Stimulated activated naive CD4-positive, alpha-beta T cell treated with Interleukin-2 at 50 U/mL for 16 hours (primary cell): ENCODE measurements at places on chromosomes 1 and 21.

DNA sequence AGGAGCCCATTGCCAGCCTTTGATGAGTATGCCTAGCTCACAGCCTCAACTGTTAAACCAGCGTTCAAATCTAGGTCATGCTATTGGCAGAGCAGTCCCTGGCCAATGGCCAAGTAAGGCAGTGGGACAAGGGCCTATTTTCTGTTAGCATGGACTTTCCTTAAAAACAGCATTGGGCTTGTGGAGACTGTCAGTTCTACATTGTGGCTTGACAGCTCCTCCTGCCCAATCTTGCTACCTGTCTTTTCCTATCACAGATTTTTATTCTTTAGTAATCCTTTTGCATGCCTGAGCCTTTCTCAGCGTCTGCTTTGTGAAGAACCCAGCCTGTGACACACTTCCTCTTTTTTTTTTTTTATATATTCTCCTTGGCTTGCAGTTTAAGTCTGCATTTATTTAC lies 56.4 kb downstream of the DIP2A start:
- DNase-seq: no peak

- DNase-seq: no peak
Measured at GRCh38 chr1:169610108-169610507, 19.8 kb downstream of the SELP start.

DNA sequence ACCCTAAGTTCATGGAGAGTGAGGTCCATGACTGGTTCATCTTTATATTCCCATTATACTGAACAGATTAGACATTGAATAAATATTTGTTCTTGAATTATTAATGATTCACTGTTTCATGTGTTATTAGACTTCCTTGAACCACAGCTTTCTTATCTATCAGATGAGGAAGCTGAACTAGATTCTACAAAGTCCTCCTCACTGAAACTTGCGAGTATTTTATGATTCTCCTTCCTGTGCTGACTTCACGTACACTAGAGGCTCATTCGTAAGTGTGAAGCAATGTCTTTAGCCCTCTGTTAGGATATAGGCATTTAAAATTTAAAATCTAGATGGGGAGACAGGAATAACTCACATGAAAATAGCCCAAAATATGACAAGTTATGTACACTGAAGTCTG lies 95.6 kb upstream of the IRF2BP2 start:
- no peak for DNase-seq

DNA sequence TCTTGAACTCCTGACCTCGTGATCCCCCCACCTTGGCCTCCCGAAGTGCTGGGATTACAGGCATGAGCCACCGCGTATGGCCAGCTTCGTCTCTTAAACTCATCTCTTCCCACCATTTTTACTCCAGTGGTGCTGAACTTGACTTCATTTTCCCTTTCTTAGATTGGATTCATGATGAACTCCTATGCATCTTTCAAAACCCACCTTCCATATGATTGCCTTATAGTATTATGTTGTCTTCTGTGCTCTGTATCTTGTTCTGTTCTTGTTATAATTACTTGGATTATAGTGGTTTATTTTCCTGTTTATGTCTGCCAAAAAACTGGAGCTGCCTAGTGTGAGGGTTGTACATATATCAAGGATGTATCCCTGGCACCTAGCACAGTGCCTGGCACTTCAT lies 110.8 kb upstream of the GADD45A start:
- DNase-seq: no peak

DNA sequence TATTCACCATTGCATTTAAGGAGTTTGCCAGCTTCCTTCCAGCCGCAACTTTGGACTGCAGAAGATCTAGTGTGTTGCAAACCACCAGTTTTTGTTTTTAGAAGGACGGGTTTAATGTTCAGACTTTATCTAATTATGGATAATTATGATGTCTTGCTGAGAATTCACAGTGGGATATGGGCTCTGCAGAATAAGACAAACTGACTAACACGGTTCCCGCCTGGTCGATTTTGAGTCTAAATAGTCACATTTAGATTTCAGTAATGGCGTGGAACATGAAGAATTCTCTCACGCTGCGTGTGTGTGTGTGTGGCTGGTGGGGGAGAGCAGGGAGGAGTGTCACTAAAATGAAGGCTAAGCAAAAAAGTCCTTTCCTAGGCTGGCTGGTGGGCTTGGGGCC lies 48.5 kb upstream of the DMRTB1 start:
- DNase-seq: no peak

DNA sequence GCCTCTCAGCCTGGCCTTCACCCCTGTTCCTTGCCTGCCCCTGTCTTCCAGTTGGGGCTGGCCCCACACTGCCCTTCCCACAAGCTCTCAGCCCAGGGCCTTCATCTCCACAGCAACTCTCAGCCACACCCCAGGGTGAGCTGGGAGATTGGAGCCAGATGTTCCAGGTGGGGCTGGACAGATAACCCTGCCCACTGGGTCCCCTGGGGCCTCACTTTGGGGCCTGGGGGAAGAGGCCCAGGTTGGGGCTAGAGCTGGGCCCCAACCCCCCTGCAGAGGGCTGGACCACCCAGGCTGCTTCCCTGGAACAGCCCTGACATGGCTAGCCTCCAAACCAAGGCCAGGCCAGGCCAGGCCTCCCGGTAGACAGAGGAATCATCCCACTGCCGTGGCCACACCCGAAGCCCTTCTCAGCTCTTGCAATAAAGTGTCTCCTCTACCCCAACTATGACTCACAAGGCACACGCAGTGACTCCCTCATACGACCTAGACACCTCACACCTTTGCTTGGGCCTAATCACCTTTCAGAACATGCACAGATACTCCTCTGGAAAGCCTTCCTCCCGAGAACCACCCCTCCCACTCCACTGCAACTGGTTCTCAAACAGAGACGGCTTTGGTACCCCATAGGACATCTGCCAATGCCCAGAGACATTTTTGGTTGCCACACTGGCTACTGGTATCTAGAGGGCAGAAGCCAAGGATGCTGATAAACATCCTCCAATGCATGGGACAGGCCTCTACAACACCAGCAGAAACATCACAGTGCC lies 22.2 kb downstream of the SLC2A1 start:
- peak; percentile 52 for DNase-seq

GRCh38 chr1:201713086-201713810 lies 115.7 kb upstream of the IPO9 start:
- DNase-seq: no peak

DNA sequence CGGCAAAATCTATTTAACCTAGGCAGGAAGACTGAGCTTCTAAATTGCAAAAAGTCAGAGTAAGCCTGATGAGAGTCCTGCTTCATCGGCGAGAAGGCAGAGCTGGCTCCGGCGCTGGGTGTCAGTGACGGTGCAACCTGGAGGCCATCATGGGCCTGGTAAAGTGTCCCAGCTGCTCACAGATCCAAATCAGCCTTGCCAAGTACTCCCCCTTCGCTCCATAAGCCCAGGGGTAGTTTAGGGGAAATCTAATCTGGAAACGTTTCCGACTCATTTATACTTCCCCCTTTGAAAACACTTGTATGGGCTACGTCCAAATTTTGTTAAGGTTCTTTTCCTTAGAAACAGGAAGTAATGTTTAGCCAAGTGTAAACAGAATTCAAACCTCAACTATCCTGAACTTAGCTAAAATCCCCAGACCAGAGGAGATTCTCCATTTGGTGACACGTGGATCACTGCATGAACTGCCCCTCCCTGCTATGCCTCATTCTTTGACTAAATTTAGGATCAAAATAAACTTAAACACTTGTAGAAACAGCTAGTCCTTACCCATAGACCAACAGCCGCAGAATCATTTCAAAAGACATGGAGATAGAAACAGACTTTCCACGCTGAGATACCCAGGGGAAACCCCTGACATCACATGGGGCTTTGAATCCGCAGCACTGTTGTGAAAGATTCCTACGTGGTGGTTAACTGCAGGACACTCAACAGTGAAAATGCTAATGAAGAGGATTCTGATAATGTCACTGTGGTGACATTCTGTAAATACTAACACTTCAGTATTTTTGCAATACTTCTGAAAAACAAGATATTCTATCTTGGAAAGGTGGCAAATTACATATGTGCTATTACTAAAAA lies 172.7 kb downstream of the TGFBR3 start:
- DNase-seq: peak; percentile 51

- no peak for DNase-seq
Measured at GRCh38 chr1:63691701-63692425, 82.0 kb upstream of the ROR1 start.

DNA sequence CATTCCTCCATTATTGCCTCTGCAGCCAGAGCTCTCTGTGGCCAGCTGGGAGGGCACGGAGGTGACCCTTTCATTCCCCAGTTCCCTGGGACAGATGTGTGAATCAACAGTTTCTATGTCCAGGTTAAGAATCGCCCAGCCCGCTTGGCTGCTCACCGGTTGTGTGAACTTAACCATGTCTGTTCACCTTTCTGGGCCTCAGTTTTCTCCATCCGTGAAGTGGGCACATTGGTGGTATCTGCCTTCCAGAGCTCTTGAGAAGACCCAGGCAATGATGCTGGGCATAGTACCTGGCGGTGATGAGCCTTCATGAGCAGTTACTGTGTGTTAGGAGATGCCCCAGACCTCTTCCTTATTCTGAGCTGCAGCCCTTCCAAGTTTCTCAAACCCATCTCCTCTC lies 238.3 kb downstream of the MATN1 start:
- DNase-seq: no peak

DNA sequence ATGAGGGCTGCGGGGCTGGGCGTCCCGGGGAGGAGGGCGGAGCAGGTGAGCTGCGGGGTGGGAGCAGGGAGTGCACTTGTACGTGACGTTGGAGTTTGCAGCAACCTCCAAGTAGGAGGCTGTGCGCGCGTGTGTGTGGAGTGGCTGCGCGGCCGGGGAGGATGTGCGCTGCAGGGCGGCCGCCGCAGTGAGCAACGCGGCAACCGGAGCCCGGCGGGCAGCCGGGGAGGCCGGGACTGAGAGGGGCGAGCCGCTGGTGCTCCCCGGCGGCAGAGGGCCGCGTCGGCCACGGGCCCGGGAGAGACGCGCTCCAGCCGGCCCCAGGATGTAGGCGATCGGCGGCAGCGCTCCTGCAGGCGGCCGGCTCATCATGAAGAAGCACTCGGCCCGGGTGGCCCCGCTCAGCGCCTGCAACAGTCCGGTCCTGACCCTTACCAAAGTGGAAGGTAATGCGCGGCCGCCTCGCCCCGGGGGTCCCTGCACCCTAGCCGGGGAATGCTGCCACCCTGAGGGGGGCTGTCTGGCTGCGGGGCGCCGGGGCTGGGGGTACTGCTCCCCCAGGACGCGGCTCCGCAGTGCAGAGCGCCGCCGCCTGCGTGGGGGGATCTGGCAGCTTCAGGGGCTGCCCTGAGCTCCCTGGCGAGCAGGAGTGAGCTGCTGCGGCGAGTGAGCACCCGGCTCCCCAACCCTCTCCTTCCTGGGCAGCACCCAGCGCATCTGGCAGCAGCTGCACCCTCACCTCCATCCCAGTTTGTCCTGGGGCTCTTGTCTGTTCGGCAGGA lies 158.9 kb upstream of the COA6 start:
- peak; percentile 26 for DNase-seq

DNA sequence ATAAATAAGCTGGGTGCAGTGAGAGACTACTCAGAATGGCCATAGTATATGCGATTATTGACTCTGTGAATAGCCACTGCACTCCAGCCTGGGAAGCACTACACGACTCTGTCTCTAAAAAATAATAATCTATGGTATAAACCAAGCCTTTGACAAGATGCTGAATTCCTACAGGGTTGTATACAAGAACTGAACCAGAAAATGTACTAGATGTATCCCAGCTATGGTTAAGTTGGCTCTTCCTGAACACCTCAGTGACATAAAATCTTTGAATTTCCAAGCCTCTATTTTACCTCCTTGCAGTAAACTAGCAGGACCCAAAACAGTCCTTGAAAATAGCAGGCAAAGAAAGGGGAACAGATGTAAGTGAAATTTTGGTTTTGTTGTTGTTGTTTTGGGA lies 32.5 kb downstream of the PTP4A2 start:
- no peak for DNase-seq

GRCh38 chr1:151711951-151712350 lies 4.7 kb downstream of the CELF3 start:
- no peak for DNase-seq

- DNase-seq: no peak
Measured at GRCh38 chr21:41610042-41610839, 102.3 kb upstream of the TMPRSS2 start.

GRCh38 chr1:84959294-84959693 lies 37.6 kb downstream of the MCOLN2 start:
- peak; percentile 56 for DNase-seq

GRCh38 chr1:111959436-111959835 lies 30.0 kb downstream of the KCND3 start:
- DNase-seq: no peak

DNA sequence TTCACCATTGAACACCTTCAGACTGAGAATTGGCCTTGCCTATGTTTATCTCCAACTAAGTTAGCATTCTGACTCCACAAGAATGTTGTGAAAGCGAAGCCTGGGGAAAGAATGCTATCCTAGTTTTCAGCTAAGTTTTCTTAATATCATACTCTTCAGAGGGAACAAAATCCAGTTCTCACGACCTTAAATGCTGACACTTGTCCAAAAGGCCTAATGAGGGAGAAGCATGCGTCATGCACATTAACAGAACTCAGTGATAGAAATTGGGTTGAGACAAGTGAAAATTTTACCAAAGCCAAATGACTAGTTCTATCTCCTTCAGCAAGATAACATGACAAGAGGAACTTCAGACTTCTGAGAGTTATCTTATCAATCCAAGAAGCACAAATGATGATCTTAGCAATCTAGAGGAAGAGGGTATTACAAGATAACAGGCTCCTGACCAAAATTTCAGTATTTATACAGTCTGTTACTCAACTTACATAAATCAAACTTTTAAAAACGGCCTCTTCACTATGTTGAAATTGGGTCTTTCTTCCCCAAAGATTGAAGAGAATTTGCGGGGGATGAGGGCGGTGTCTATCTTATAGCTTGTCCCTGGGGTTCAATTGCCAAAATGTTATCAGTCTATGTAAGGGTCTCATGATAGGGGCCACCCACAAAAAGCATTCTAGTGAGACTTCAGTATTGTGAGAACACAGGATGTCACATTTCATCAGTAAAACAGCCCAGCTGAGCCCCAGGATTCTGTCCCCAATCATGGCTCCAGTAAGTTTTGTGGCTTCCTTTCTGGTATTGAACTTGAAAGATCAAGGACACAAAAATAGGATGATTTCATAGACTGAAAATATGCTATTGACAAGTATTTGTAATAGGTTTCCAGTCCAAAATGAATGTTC lies 26.5 kb upstream of the SLC45A3 start:
- DNase-seq: no peak

DNA sequence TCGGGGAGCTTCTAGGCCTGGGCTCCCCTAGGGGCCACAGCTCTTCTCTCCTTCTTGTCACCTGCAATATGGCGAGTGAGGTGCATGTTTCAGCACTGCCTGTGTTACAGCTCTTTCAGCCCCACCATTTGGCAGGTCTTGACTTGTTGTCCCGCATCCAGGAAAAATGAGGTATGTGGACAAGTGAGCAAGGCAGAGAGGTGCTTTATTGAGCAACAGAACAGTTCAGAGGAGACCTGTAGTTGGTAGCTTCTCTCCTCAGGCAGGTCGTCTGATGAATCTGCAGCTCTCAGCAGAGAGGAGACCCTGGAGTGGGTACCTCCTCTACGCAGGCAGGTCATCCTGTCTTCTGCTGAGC lies 208.2 kb upstream of the USP25 start:
- DNase-seq: no peak
